ENCODE measurements at places on chromosomes 3 and 15.

- no peak for DNase-seq
These were observed 35.3 kb downstream of the CCPG1 start for GRCh38 chr15:55372701-55373440.

GRCh38 chr15:43190178-43190577, 5.0 kb downstream of the CCNDBP1 start:
- DNase-seq: peak; percentile 61

- no peak for DNase-seq
These were observed 34.0 kb downstream of the XXYLT1 start for GRCh38 chr3:195236801-195237570.

GRCh38 chr3:39184081-39184967, 8.1 kb downstream of the XIRP1 start:
- no peak for DNase-seq

- no peak for DNase-seq
These were observed 50.6 kb downstream of the KBTBD8 start for GRCh38 chr3:67048715-67049074.

GRCh38 chr3:143410259-143410658, 290.7 kb downstream of the CHST2 start:
- DNase-seq: no peak

DNA sequence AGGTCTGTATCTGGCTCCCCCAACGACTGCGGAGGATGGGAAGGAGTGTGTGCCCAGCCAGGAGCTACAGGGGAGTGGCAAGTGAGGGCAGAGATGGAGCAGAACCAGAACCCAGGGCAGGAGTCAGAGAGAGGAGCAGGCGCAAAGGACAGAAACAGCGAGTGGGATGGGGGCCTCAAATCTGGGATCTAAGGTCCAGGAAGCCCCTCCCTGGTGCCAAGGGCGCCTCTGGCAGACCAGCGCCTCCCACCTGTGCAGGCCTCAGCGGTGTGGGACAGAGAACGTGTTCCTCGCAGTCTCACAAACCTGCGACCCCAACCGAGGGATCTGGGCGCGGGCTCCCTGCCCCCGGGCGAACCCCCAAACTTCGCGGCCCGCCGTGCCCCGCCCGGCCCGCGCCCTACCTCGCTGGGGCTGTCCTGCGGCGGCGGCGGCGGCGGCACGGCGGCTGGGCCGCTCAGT, 301 bp downstream of the PCBP4 start:
- DNase-seq: no peak

GRCh38 chr15:60351066-60351465, 46.7 kb downstream of the ANXA2 start:
- DNase-seq: peak; percentile 40

DNA sequence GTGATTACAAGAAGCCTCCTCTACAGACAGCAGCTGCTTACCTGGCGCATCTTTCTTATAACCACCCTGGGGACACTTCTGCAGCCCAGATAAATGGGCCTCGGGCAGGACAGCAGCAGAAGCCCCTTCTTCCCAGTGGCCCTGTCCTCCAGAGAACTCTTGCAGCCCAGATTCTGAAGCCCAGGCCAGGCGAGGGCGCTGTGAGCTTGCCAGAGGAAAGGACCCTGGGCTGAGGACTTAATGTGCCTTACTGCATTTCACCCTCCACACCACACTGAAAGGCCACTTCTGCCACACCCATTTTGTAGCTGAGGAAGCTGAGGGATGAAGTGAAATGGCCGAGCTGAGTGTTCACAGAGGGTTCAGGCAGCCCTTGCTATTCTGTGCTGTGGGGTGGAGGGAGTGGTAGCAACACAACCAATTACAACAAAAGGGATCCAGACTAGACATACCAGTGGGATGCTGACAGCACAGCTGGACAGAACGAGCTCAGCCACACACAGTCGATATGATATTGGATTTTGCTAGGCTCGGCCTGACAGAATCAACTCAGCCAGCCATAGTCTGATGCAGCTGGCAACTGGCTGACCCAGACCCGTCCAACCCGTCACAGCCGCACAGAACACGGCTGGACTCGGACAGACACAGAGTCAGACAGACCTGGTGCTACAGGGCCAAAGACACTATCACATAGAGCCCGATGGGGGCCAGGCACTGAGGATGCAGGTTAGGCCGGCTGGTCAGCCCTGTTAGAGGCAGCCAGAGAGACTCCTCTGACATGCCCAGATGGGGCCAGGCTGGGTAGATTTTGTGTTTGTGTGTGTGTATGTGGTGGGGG, 7.3 kb downstream of the ACOX2 start:
- no peak for DNase-seq

DNA sequence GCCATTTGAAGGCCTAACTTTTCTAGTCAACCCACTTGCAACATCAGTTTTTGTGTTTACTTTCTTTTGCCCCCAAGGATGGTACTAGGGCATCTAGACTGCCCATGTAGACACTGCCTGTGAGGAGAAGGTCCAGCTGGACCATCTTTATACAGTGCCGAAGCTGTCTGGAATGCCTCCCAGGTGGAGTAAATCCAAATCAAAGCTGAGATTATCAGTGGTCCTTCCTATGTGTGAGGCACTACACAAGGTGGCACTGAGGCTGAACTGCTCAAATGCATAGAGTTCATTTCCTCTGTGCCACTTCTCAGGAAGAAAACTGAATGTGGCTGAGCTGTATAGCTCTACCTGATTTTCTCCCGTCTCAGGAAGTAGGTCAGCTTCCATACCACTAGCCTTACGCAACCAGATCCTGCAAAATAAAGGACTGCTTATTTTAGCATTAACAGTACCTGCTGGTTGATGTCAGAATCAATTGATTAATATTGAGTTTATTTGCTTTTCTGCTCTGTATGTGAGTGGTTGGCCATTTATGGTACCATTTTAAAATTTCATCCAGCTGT, 106.1 kb downstream of the GHSR start:
- DNase-seq: no peak

DNA sequence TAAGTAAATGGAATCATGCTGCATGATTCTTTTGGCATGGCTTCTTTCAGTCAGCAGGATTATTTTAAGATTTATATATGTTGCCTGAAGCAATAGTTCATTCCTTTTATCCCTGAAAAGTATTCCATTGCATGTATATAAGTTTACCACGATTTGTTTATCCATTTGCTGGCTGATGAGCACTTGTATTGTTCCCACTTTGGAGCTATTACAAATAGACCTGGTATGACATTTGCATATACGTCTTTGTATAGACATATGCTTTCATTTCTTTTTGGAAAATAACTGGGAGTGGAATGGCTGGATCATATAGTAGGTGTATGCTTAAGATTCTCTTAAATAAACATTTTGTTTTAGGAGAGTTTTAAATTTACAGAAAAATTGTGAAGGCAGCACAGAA, 79.3 kb upstream of the CBLB start:
- no peak for DNase-seq

- DNase-seq: no peak
These were observed 88.7 kb downstream of the LIPC start for GRCh38 chr15:58520464-58520863.

DNA sequence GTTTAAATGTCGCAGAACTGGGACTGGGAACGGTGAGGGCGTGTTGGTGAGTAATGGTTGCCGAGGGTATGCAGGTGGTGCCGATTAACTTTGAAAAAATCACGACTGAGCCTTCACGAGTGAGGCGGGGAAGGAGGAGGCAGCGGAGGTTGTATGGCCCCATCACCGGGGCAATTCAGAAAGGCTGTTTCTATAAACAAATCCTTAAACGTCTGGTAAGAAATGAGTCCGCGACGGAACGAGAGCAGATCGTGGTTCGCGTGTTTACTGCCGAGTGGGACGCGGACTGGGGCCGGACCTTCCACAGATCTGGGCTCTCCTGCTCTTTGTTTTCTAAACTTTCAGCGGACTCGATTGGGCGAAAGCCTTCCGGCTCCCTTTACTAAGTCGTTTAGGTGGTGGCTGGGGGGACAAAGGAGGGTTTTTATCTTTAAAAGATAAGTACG, 2.7 kb downstream of the IGF1R start:
- DNase-seq: peak; percentile 19

DNA sequence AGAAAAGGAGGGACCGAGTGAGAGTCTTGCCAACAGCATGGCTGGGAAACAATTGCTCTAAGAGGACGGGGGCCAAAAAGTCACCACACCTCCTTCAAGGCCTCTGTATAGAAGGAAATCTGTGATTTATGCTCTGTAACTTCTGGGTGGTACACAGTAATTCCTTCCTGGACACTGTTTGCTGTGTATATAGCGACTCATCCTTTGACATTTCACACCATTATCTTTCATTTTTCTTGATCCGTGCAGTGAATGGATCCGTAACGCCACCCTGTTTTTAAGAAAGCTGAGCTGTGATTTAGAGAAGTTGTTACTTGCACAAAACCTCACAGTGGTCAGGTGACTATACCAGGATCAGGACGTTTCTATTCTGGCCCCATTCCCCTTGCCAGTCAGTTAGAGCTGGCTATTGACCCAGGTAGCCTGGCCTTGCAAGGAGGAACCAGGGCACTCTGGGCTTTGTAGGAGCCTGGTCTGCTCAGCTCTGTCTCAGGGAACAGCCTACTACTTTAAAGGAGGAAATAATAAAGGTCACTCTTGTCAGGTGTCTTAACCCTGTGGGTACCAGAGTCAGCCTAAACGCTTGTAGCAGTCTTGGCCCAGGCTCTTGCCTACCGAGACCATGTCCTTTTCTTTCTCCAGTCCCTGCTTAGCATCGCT, 86.5 kb upstream of the MYZAP start:
- DNase-seq: peak; percentile 31

- DNase-seq: no peak
These were observed 121.6 kb downstream of the EEFSEC start for GRCh38 chr3:128274837-128275236.

DNA sequence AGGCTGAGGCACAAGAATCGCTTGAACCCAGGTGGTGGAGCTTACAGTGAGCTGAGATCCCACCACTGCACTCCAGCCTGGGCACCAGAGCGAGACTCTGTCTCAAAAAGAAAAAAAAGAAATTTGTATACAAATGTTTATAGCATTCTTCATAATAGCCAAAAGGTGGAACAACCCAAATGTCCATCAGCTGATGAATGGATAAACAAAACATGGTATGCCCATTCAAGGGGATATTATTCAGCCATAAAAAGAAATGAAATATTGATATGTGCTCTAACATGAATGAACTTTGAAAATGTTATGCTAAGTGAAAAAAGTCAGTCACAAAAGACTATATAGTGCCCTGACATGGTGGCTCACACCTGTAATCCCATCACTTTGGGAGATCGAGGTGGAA, 11.4 kb downstream of the LHFPL4 start:
- DNase-seq: no peak

DNA sequence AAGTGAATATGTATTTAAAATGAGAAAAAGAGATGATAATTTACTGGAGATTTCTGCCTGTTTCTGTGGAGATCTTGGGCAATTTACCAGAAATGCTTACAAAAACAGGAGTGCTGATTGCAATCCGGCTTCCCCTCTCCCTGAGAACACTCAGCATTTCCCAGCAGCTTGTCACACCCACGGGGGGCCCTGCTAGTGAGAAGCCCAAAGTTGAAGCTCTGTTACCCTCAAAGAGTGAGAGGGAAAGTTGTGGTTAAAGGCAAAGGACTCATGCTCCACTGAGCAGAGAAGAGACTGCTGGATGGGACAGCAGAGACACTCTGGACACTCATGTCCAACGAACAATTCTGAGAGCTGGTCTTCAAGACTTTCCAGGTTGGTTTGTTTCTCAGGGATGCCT, 2.9 kb downstream of the MCTP2 start:
- DNase-seq: no peak

- DNase-seq: peak; percentile 92
These were observed 11.5 kb downstream of the CCDC80 start for GRCh38 chr3:112629425-112629824.

GRCh38 chr15:70301396-70301795, 203.7 kb upstream of the TLE3 start:
- DNase-seq: no peak

DNA sequence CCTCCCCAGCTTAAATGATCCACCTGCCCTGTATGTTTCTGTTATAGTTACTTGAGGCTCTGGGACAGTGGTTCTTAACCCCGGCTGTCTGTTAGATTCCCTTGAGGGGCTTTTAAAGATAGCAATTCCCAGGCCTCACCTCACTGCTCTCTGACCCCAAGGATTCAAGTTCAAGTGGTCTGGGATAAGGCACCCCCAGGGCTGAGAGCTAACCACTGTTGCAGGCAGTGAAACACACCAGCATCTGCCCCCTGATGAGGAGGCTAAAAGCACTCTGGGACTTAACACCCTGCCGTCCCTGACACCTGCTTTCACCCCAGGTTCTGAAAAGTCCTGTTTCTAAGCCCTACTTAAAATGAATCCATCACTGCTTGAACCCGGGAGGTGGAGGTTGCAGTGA, 103.7 kb downstream of the LRRK1 start:
- DNase-seq: no peak

DNA sequence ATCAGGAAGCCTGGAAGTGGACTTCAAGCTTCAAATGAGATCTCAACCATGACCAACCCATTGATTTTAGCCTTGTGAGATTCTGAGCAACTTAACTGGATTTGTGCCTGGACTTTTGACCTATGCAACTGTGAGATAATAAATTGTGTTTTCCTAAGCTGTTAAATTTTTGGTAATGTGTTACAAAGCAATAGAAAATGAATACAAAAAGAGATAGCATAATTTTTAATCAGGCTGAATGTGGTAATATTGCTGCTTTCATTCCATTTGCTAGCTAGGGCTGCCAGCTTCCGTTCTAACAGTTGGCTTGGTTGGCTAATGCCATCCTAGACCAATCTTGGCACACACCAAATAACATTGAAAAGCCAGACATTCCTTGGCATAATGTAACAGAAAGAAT, 12.2 kb downstream of the PROS1 start:
- no peak for DNase-seq

DNA sequence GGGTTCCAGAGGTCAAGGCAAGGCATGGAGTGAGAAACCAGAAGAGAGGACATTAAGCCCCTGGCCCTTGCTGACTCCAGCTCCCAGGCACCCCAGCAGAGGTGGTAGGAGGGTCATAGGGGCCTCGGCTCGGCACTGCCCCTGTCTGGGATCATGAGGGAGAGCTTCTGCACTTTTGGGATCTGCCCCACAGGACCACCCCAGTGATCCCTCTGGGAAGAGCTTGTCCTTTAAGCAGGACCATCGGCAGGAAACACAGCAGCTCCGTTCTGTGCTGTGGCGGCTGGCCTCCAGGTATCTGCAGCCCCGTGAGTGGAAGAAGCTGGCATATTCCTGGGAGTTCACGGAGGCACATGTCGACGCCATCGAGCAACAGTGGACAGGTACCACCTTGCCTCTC, 35.5 kb downstream of the ANKDD1A start:
- no peak for DNase-seq
